CD8-positive, alpha-beta T cell (primary cell): ENCODE measurements at places on chromosomes 3 and 15. TPM values are rescaled to one million over a fixed set of nuclear protein-coding genes. Genes with fewer than 3 reads are reported as not detected.
A peak's percentile ranks its signal among the peaks of the same experiment; 100 is the strongest.

DNA sequence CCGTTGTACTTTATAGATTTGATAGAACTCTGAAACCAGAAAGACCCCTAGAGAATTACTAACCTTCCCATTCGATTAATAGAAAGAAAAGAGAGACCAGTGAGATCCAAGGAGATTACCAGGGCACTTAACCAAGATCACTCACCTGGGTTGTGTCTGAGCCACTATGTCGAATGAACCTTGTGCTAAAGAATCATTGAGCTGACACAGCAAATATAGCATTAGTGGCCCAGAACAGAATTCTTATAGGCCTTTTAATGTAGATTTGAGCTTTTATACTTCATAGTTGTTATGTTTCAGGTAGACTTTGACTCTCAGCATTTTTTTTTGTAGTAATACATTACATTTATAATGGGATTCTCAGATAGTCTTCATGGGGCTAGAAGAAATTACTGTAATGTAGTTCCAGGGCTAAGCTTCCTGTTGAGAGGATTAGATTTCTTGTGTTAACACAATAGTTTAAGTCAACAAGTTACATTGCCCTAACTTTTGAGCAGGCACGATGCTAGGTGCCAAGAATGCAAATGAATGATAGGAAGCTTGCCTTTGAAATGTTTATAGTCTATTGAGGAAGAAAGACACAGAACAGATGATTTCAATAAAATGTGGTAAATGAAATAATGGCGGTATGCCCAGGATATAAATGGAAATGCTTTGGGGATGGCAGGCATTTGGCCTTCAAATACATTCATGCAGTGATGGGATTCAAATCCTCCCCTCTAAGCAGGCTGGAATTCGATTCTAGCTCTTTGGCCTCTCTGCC lies 24.4 kb upstream of the ABHD10 start:
- DNase-seq: no peak

DNA sequence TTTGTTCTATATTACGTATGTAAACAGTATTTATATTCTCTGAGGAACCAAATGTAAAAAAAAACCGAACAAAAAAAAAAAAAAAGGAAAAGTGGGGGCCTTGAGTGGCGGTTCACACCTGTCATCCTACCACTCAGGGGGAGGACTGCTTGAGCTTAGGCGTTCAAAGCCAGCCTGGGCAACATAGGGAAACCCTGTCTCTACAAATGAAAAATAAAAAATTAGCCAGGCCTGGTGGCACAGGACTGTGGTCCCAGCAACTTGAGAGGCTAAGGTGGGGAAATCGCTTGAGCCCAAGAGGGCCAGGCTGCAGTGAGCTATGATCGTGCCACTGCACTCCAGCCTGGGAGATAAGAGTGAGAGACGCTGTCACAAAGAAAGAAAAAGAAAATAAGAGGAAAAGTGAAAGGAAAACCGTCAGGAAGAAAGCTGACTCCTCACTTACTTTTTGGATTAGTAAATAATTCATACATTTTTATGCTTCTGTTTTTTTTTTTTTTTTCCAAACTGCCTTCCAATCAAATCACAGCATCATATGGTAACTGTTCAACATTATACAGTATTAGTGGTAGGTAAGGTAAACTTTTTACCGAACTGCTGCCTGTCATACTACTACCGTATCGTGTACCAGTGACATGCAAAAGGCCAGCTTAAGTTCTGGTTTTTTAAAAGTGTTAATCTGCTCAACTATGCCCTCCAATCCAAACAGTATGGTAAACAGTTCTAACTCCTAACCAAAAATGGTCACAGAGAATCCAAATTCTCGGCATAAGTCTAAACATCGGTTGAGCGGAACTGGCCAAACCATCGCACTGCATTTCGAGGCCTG lies 1.2 kb downstream of the PHC3 start:
- DNase-seq: peak; percentile 8

DNA sequence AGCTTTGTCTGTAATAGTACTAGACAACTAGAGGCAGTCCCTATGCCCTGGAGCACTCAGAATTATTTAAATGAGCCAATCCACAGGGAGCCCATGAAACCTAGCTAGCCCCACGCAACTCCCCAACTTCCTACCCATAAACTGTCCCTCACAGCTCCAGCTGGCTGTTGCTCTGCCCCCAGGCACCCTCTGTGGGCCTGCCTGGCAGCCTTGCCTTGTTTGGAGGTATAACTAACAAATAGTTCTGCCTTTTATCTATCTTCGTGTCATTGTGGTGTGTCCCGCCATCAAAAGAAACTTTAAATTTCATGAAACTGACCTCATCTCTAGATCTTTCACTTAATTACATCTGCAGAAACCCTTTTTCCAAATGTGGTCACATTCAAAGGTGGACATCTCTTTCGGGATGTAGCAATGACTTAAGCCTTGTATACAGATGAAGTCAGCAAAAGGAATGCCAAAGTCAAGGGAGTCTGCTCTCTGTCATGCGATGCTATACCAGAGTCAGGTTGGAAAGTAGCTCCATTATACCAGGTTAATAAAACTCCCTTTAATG lies 1.8 kb upstream of the RTP3 start:
- no peak for DNase-seq

- DNase-seq: no peak
Observed at GRCh38 chr3:184914628-184915027, 102.7 kb downstream of the VPS8 start.

DNA sequence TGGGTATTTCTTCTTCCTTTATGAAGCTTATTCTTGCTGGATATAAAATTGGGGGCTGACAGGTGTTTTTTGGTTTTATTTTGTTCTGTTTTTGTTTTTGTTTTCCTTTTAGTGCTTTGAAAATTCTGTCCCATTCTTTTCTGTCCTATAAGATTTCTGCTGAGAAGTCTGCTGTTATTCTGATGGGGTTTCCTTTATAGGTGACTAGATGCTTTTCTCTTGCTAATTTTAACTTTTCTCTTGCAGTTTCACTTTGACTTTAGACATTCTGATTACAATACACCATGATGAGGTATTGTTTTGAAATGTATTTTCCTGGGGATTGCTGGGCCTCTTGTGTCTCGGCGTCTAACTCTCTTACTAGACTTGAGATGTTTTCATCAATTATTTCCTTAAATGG lies 22.8 kb downstream of the TTC14 start:
- DNase-seq: no peak

DNA sequence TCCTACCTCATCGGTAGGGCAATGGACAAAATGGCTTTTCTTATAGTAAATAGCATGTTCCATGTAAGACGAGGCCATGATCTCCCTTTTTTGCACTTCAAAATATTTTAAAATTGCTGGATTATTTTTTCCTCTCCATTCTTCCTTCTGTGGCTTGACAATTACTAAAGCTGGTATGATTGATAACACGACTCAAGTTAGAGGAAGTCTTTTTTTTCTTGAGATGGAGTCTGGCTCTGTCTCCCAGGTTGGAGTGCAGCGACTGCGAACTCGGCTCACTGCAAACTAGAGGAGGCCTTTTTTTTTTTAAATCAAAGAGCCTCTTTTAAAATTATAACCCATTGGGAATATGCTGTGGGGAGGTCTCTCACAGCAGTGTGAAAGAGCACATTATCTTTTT lies 124.5 kb upstream of the TBL1XR1 start:
- DNase-seq: no peak

DNA sequence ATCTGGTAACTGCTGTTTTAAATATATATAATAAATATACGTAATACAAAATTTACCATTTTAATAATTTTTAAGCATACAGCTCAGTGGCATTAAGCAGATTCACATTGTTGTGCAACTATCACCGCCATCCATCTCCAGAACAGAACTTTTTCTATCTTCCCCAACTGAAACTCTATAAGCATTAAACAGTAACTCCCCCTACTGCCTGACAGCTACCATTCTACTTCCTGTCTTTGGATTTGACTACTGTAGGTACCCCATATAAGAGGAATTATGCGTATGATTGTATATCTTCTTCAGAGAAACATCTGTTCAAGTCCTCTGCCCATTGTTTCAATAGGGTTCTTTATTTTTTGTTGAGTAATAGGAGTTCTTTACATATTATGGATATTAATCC lies 36.8 kb downstream of the EID1 start:
- no peak for DNase-seq

GRCh38 chr3:40719660-40720287 lies 195.0 kb downstream of the ZNF621 start:
- DNase-seq: no peak

The ST8SIA2 gene
- not detected for total RNA-seq

The TEX55 gene
- not detected for total RNA-seq

The PLA1A gene
- total RNA-seq: not detected

The ESYT3 gene
- total RNA-seq: not detected

The RHOV gene
- 0.25 TPM for total RNA-seq

The GADL1 gene
- total RNA-seq: not detected
